ENCODE measurements at places on chromosomes 1 and 21. TPM values are rescaled to one million over a fixed set of nuclear protein-coding genes. Genes with fewer than 3 reads are reported as not detected.

CD53 gene
- 190 TPM for total RNA-seq

CR1L gene
- not detected for total RNA-seq

FASLG gene
- total RNA-seq, result 46.6 TPM

SYDE2 gene
- total RNA-seq, result 3.3 TPM

BTBD19 gene
- total RNA-seq, result 7.8 TPM

KLHDC9 gene
- total RNA-seq, result 0.49 TPM

DFFA gene
- 69.1 TPM for total RNA-seq

FNDC5 gene
- not detected for total RNA-seq

CD1C gene
- total RNA-seq, result 0.31 TPM

TAF5L gene
- 30.5 TPM for total RNA-seq

ATP1A2 gene
- total RNA-seq, result not detected

RGS5 gene
- 2.8 TPM for total RNA-seq

IL23R gene
- 1.6 TPM for total RNA-seq

RNU1-2 gene
- 1,300 TPM for total RNA-seq

MARK1 gene
- not detected for total RNA-seq

CBR1 gene
- 37.6 TPM for total RNA-seq

HRNR gene
- total RNA-seq, result not detected

PTGFR gene
- total RNA-seq, result not detected

FMO1 gene
- not detected for total RNA-seq

MAP3K21 gene
- total RNA-seq, result 2.8 TPM

FGR gene
- total RNA-seq, result 1.8 TPM

PLCH2 gene
- total RNA-seq, result 2.5 TPM

RAP1GAP gene
- total RNA-seq, result 0.50 TPM

PRCC gene
- total RNA-seq, result 106 TPM

AADACL4 gene
- not detected for total RNA-seq

MAST2 gene
- total RNA-seq, result 29.5 TPM
